IMR-90 (cell line): ENCODE measurements at places on chromosomes 4 and X. TPM values are rescaled to one million over a fixed set of nuclear protein-coding genes. Genes with fewer than 3 reads are reported as not detected.

REPS2 gene
- total RNA-seq = 0.18 and 0.28 TPM in 2 replicates

SPANXA1 gene
- not detected in 2 replicates for total RNA-seq

TCP11X2 gene
- not detected in 2 replicates for total RNA-seq

CLGN gene
- 0.36 and 1.4 TPM in 2 replicates for total RNA-seq

DNA sequence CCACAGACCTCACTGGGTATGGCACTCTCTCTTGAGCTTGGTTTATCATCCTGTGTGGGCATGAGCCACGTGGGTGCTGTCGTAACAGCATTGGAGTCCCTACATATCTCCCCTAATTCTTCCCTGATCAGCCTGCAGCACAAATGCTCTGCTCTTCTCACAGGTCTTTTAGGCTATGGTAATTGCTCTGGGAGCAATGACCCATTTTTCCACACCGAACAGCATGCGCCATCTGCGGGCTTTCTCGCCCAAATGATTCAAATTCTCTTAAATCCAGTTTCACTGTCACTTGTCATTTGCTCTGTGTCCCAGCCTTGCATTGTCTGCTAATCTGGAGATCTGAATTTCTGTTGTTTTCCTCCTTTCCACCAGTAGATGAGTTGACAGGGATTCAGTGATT is 48.9 kb upstream of the GATB start:
- no peak for DNase-seq

GRCh38 chr4:105808750-105809041 is 86.6 kb upstream of the NPNT start:
- peak; percentile 88 for DNase-seq
